ENCODE measurements at places on chromosomes 1 and 21.
A peak's percentile ranks its signal among the peaks of the same experiment; 100 is the strongest.

GRCh38 chr21:45354970-45355369 is 50.0 kb upstream of the COL18A1 start:
- DNase-seq: no peak

DNA sequence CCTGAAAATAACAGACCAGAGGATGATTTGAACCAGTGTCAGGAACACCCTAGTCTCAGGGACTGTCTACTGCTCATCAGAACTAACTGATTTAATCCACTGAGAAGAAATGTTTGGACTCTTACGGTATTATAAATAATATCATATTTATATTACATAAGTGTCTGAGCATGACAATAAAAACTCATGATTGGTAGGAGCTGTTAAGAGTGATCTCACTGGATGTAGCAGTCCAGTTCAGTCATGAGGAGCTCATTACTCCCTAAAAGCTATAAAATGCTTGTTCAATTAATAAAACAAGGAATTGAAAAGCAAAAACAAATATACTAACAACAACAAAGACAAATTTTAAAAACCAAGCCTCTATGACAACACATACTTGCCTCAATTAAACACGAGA is 68.8 kb upstream of the BCL9 start:
- no peak for DNase-seq

- no peak for DNase-seq
Measured at GRCh38 chr1:55048453-55049270, 9.3 kb downstream of the PCSK9 start.

DNA sequence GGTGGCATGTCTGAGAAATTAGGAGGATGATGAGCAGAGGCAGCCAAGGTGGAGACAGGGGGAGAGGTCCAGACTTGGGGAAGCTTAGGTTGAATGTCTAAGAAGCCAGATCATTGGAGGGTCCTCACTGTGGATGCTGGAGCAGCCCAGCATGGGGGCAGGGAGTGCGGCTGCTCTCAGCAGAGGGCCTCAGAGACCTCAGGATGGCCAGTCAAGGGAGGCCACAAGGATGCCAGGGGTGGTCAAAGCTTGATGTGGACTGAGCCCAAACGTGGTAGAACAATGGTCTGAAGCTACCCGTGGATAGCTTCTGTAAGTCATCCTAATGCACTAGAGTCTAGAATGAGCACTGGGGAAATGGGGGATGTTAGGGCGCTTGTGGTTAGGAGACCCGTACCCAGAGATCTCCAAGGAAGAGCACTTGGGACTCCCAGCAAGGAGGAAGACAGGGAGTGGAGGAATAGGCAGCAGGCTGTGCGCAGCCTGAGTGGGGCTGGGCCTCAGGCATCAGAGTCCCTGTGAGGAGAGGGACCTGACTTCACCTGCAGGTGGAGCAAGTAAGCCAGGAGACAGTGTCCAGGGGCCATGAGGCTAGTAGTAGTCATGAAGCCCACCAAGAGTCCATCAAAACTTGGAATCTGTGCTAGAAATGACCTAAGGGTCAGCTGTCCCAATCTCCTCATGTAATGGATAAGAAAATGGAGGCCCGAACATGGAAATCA is 4.3 kb upstream of the S100A9 start:
- DNase-seq: no peak

- DNase-seq: peak; percentile 73
Measured at GRCh38 chr1:167663002-167663772, 33.2 kb downstream of the RCSD1 start.

GRCh38 chr21:15491100-15491499 is 238.7 kb upstream of the USP25 start:
- DNase-seq: no peak

GRCh38 chr1:228941666-228942065 is 206.4 kb downstream of the RHOU start:
- DNase-seq: no peak

DNA sequence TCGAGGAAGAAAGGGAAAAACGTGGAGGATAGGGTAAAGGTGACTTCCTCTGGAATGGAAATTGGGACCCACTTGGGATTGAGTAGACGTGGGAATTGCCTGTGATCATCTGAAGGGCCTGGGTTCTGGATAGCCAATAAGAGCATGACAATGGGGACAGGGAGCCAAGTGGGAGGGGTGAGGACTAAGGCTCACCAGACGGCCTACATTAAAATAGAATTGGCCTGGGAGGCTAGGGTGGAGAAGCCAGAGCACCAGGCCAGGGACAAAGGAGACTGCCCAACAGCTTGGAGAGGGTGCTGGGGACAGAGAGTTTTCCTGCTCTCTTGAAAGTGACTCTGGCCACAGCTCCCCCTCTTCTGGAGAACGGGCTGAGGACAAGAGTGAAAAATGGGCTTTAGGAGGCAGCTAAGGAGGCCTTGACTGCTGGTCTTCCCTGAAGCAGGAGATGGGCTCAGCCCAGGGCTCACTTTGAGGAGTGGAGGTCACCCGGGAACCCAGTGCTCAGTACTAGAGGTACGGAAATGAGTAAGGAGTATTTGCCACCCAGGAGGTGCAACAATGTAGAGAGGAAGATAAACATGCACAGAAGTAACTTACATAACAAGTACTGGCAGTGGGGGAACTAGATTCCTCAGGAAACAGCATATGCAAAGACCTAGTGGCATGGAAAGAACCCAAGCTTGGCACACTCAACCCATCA is 18.8 kb downstream of the INKA2 start:
- no peak for DNase-seq

DNA sequence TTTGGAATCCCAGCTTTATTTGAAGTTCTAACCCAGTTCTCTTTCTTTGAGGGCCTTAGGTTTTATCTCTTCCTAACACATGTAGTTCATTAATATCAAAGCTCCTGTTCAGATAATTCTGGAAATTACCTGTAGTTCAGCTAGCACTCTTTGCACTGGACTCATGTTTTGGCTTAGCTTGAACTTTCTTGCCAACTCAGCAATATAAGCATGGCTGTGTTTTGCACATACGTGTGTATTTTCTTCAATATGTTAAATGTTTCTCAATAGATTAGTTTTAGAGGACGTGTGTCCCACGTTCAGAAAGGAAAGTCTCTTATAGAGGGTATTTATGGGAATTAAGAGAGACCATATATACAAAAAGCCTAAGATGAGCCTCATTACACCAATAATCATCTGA is 271.8 kb upstream of the USP25 start:
- DNase-seq: no peak

DNA sequence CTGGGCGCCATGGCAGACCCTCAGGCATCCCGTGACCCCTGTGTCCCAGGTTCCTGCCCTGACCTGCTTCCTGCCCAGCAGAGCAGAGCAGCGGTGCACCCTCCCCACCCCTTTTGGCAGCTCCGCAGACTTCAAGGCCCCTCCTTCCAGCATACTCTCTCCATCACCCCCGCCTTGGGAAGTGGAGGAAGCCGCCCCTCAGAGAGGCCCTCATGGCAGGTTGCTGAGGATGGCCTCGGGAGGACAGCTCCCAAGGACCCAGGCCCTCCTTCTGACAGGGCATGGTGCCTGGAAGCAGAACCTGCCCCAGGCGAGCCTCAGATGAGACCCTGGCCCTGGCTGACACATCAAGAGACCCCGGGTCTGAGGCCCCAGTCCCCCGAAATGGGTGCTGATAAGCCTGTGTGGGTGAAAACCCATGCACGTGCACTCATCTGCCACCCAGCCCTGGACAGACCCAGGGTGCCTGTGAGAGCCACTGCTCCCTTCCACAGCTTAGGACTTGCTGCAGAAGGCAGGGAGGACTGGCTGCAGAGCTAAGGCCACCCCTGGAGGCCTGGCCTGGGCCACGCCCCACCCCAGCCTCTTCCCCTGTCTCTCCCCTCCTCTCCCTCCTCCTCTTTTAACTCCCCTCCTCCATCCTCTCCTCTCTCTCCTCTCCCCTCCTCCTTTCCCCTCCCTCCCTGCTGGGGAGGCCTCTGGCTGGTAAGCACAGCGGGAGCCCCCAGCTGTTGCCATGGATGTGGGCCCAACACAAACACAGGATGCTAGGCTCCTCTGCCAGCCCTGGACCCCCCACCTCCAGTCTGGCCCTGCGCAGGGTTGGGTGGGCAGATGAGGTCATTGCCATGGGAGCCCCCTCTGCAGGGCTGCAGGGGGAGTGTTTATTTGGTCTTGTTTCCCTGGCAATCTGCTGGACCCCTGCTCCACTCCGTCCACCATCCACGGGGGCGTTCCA is 33.7 kb downstream of the WNT9A start:
- no peak for DNase-seq

GRCh38 chr1:95232646-95233318 is 1.2 kb upstream of the RWDD3 start:
- peak; percentile 24 for DNase-seq

DNA sequence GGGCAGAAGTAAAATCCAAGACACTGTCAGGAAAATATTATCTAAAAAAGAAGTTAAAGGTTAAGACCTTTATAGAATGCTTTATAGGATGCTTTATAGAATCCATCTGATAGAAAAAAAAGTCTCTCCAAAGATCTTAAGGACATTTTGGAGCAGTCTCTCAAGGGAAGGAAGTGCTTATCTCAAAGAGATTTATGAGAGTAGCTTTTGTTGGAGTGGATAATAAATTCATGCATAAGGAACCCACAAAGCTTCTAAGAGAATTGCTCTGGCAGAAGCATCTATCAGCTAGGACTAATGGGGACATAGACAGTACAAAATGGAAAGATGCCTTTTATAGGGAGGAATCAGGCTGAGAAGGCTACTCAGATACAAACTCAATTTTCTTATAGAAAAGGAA is 12.9 kb upstream of the CAP1 start:
- no peak for DNase-seq

DNA sequence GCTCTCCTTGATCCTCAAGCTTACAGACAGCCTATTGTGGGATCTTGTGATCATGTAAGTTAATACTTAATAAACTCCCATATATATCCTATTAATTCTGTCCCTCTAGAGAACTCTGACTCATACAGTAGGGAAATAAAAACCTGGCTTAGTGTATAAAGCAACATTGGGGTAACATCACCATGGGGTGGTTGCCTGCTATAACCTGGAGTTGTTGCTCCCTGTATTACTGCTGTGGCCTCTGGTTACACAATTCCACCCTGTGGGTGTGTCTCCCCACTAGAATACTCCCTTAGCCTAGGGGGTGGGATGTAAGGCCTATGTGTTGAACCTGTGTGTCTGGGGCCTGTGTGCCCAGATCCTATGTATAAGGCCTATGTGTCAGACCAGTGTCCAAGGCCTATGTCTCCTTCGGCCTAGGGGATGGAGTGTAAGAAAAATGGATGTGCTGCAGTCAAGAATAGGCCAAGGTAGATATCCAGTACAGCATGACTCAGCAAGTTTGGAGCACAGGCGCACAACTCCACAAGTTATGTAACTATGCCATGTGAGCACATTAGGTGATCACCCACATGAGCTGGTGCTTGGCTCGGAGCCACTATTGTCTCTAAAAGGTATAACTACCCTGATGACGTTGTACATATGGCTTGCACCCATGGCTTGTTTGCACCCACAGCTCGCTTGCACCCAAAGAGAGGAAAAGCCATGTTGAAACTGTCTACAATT is 96.8 kb upstream of the C1orf21 start:
- no peak for DNase-seq

- DNase-seq: peak; percentile 30
Measured at GRCh38 chr1:116988248-116988647, 13.3 kb upstream of the CD101 start.

GRCh38 chr21:21530680-21531079 is 532.5 kb downstream of the NCAM2 start:
- no peak for DNase-seq

DNA sequence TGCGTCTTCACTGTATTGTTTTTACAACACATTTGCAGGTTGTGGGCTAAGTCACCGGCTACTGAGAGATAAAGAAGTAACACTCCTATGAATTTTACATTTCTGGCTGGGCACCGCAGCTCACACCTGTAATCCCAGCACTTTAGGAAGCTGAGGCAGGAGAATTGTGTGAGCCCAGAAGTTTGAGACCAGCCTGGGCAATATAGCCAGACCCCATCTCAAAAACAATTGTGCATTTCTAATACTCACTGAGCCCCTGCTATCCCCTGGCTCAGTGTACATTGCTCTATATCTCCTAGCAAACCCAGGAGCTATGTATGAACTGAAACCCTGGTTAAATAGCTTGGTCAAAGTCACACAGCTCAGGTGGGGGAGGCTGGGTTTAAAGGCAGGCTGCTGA is 108.7 kb downstream of the ZNF281 start:
- DNase-seq: no peak

DNA sequence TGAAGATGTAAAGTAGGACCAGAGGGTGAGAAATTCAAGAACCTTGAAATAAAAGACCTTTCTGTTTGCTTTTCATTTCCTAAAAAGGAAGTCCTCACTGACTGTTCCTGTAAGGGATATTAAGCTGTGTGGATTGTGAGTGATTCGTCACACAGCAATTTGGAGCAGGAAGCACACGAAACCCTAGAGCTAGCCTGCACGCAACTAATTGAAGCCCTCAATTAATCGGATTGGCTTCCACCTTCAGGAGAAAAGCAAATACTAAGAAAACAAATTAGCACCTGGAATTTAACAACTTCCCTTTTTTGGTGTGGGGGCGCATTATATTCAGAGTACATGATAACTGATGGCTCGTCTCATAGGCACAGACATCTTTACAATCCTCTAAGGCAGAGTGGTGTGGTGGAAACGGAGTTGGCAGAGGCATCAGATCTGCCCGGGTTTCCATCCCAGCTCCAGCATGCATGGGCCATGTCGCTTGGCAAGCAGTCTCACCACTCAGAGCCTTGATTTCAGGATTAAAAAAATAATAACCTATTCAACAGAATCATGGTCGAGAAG is 95.2 kb downstream of the KCNJ15 start:
- peak; percentile 91 for DNase-seq

GRCh38 chr1:20183035-20183434 is 2.9 kb upstream of the UBXN10 start:
- DNase-seq: no peak

- DNase-seq: no peak
Measured at GRCh38 chr1:184019069-184019468, 18.5 kb downstream of the COLGALT2 start.

- DNase-seq: peak; percentile 53
Measured at GRCh38 chr1:108560874-108561459, 1.1 kb downstream of the EEIG2 start.

DNA sequence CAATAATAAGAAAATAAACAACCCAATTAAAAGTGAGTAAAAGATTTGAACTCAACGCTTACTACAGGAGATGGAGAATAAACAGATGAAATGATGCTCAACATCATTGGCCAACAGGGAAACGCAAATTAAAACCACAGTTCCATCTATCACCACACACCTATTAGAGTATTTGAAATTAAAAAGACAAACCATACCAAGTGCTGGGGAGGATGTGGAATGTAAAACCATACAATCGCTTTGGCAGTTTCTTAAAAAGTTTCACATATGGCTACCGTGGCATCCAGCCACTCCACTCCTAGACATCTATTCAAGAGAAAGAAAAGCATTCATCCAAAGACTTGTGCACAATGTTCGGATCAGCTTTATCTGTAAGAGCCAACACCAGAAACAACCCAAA is 1.3 kb upstream of the LRRC3 start:
- no peak for DNase-seq

Measured in AG10803 (cell line).